ENCODE measurements at places on chromosomes 1 and 21.

DNA sequence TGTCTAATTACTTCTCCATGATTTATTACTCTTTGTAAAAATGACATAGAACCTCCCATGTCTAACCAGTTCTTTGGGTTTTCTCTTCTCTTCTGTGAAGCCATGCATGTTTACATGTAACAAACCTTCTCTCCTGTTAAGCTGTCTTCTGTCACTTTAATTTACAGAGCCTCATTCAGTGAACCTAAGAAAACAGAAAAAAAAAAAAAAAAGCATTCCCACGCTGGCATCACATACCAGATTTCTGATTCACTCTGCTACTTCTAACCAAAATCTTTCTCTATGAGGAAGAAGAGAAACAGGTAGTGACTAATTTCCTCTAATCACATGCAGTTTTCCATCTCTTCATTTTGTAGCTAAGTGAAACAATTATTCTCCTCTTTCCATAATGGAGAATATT, 141.4 kb upstream of the CXADR start:
- no peak for DNase-seq

DNA sequence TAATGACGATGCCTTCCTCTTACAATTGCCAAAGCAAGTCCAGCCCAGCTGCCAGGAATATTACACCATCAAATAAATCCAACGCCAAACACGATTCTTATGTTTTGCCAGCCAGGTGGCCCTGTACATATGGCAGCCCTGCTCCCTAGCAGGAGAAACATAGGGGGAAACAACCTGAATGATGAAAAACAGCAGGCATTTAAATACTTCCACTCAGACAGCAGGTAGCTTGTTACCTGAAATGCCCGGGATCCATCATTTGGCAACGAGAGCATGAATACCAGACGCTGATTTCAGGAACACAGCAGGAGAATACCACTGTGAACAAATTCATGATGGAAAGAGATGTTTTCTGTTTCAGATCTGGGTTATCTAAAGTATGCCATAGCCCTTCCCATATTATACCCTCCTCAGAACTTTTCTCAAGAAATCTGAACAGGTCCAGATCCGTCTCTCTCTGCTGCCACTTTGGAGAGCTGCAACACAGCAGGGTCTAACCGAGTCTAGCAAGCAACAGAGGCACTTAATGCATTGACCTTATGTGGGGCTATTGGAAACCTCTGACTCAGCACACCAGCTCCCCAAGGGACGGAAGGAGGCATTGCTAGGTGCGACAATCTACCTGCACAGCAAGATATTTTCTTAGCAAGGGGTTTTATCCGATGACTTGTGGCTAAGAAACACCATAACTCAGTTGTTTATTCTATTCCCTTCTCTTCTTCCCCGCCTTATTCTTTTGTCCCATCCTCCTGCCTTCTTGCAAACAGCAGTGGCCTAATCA, 166.3 kb downstream of the BARHL2 start:
- no peak for DNase-seq

DNA sequence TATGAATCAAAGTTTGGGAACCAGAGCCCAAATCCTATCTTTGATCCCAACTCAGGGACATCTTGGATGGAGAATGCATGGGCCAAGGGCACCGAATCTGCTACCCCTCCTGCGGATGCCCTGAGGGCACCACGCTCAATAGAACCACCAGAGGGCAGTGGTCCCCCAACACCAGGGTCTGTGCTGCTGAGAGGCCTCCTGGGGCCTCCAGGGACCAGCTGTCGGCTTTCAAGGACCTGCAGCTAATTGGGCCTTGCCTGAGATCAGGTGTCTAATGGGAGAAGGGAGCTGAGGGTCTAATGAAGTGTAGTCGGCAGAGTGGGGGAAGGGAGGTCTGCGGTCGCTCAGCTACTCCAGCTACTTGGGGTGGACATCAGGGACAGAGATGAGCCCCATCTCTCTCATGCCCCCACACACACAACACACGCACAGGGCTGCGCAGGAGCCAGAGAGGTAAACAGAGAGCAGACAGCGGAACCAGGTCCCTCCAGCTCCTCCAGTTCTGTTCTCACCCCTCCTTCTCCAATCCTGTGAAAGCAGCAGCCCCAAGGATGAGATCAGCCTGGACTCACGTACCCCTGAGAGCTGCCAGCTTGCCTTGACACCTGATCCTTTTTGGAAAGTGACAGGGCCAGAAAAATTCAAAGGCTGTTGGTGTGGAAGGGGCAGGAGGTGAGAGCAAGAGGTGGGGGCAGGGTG, 34.9 kb upstream of the PPP1R15B start:
- DNase-seq = peak; percentile 69

DNA sequence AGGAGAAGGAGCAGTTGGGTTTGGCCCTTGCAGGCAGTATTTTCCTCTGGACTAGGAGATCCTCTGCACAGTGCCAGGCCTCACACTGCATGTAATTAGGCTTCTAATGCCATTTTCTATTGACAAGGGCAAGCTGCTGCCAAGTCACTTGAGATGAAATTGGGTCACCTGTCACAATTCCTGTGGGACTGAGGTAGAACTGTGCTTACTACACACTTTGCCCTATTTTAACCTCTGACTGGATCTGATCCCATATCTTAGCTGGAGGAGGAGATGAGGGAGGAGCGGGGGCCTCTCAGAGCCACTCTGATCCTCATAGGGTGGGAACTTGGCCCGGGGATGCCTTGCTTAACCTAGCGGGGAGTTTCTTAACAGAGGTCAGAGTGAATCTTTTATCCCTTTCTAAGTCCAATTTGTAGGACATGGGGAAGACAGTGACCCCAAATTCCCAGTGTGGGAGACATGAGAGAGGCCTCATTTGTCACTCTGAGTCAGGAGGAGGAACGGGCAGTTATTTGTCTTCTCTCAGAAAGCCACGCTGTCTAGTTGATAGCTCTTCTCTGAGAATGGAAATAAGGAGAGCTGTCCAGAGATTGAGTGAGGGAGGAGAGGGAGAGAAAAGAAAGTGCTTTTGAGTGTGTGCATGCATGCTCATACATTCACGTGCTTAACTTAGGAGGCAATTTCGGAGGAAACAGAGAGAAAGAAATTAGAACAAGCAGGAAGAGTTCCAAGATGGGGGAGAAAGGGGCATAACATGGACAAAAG, 121.3 kb downstream of the CACNA1E start:
- no peak for DNase-seq

GRCh38 chr1:19622204-19622603, 21.9 kb upstream of the NBL1 start:
- DNase-seq = no peak

DNA sequence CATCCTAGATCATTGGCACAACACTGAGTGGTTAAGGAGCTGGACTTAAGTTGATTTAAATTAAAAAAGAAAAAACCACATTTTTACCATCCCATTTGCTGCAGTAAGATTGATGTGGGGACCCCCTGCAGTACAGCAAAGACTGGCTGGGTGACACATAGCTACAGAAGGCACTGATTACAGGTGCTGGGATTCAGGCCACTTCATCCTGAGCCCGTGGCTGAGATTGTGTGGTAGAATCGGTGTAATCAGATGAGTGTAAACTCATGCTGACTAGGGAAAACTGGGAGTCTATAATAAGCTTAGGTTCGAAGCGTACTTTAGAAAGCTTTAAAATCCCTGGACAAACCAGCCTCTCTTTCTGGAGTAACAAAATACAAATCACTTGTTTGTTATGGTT, 70.1 kb downstream of the SLC25A24 start:
- DNase-seq = no peak

DNA sequence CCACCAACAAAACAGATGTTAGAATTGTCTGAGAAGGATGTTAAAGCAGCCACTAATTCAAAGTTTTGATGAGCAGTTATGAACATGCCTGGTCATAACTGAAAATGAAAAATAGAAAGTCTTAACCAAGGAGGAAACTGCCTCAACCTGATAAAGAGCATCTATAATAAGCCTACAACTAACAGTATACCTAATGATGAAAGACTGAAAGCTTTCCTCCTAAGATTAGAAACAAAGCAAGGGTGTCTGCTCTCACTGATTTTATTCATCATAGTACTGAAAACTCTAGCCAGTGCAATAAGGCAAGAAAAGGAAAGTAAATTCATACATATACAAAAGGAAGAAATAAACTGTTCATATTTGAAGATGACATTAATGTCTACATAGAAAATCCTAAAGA, 82.0 kb downstream of the KCNK1 start:
- DNase-seq = no peak

DNA sequence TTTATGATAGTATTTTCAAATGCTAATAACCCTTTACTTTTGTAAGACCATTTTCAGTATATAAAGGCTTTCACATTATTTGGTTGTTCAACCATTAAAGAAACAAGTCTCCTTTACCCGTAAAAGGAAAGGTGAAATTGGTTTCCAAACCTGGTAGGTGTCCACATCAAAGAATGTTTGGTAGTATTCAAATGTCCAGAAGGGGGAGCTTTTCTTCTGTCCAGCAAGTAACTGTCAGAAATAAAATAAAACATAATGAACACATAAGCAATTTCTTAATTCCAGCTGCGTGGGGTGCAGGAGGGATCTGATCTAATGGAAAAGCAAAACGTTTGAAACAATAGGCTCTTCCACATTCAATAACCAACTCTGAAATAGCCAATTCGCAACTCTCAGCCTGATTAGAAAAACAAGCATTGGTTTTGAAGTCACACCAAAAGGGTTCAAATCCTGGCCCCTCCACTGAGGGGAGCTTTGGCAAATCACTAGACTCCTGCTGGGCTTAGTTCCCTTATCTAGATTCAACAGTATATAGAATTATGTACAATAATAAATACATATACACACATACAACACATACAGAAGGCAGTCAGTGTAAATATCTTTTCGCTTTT, 11.0 kb downstream of the YIPF1 start:
- DNase-seq = no peak

DNA sequence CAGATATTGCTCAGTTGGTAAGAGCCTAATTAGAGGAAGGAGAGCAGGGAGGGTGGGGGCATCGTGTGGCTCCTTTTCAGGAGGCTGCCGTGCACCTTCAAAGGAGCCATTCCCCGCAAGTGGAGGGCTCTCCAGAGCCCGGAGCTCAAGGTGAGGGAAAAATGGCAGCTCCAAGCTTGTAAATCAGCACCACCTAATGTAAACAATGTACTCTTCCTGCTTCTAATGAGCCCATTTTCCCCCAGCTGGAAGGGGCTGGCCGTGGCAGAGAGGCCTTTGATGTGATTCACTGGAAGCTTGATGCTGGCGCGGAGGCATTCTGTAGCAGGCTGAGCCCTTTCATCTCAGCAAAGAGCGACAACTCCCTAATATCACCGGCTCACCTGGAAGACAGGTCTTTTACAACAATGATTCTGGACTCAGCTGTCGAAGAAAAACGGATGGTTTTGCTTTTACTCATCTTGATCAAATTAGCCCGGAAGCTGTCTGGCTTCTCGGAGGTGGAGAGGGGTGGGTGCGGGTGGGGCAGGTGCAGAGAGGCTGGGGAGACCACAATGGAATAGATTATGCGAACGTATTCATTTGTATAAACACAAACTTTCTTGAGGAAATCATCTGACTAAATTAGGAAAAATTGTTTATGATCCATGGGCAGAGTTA, 112.5 kb downstream of the RRAGC start:
- DNase-seq = no peak

- DNase-seq = no peak
Measured at GRCh38 chr1:12572522-12572921, 45.5 kb downstream of the DHRS3 start.

DNA sequence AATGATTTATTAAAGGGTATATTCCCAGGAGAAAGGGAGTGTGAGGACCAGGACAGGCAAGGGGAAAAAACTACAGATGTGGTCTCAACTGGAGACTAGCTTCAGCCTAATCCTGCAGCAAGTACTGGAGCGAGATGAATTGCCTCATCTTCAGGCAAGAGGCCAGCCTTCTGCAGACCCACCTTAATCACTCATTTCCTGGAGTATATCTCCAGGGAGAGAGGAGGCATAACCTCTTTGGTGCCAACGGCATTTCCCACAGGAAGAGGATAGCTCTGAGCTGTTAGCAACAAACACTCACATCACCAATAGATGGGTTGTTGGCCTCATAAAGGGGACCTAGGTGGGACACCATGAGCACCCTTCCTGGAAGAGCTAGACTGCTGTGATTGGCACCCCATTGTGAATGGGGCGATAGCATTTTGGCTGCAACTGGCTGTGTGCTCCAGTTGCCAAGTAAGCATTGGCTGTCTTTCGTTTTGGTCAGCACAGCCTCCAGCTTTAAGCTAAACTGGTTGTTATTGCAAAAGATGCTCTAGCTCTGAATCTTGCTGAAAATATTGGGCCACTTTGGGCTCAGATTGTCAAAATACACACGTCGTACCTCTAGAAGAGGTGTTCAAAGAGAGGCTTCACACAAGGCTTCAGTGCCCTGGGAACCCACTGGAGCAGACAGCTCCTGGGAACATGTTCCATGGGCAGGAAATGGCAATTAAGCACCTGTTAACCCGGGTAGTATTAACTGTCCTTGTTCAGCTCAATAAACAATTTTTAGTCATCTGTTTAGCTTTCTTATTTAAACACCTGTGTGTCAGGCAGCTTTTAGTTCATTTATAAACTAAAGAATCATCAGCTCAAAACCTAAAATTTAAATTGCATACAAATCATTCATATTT, 314.8 kb upstream of the C1orf87 start:
- no peak for DNase-seq

DNA sequence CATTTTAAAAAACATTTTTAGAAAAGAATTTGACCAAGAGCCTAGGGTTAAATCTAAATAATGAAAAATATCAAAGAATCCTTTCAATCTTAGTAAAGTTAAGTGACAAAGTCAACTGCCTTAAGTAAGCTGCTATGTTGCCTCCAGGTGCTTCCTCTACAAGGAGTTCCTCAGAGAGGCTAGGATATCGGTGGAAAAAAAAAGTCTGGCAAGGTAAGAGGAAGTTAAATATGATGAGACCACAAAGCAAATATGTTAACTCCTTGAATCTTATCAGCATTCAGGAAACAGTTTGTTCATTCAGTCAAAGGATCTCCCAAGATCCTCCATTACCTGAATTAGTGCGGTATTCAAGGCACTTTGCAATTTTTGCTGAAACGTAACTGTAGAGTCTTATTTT, 563.5 kb downstream of the PTPRC start:
- DNase-seq = no peak

DNA sequence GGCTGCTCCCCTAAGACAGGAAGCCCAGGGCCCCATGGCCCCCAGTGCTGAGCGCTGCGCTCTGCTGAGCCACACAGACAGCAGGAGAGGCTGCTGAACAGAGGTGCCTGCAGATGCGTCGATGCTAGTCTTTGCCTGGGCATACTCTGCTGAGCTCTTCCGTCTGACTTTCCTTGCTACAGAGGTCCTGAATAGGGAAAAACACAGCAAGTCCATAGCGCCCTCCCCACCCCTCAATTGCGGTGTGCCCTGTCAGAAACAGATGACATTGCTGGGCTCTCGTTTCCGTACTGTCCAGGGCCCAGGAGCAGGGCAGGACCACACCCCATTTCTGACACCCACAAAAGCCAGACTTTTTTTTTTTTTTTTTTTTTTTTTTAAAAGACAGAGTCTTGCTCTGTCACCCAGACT, 252.5 kb downstream of the SDCCAG8 start:
- DNase-seq = no peak

DNA sequence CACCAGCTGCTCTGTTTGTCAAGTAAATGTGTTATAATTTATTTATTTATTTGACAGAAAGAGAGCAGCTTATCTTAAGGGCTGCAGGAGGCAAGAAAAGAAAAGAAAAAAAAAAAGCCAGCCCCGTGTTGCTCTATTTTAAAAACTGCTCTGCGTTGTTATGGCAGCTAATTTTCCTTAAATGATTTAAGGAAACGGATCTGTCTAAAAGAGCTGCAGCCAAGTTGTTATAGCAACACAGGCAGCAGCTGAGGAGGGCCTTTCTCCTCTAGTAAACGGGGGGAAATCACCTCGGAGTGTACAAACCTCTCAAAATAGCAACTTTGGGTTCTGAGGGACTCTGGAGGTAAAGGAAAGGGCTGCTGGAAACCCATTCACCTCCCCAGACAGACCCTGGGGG, 149.2 kb downstream of the BEND5 start:
- no peak for DNase-seq
